GM12878 (cell line): ENCODE measurements at places on chromosomes 12 and 14. TPM values are rescaled to one million over a fixed set of nuclear protein-coding genes. Genes with fewer than 3 reads are reported as not detected.

DNA sequence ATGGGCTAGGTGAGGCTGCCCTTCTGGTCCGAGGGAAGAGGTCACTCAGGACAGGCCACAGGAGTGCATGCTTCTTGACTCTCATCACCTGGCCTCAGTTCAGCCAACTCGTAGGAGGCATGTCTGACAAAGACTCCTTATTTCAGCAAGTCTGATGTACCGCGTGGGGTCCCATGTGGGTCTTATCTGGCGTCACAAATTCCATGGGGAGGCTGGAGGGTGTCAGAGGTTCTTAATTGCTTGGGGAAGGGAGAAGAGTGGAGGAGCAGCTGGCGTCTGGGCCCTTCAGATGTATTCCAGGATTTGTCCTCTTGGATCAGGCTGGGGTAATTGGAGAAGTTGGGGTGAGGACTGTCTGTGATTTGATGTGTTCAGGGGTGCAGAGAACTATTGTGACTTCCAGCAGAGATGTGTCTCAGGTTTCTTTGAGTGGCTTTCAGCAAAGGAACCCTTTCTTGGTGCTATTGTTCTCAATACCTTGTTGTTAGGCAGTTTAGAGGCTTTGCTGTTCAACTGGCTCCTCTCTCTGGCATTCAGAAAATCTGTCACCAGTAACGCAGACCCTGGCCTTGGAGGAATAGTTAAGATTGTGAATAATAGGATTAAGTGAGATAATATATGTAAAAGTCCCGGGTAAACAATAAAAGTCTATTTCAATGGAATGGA is 60.1 kb downstream of the SUSD6 start:
- H3K36me3 ChIP-seq, result peaks cover 8% of the 10 kb centered on the region; the same call in 1 of the 2 replicates
- peaks cover 81% of the 10 kb centered on the region for H3K4me1 ChIP-seq
- DNase-seq, result no peak
- no peak overlapping the region for H3K27ac ChIP-seq
- H3K27me3 ChIP-seq, result no peaks in the 10 kb centered on the region

- no peaks in the 10 kb centered on the region for H3K4me1 ChIP-seq
- H3K36me3 ChIP-seq, result no peaks in the 10 kb centered on the region
- no peak for DNase-seq
- H3K4me3 ChIP-seq, result no peak overlapping the region
- H3K27me3 ChIP-seq, result peaks cover 7% of the 10 kb centered on the region; the same call in 1 of the 2 replicates
These were observed 201.7 kb downstream of the EXOC5 start for GRCh38 chr14:57066887-57067513.

- H3K36me3 ChIP-seq, result no peaks in the 10 kb centered on the region
- H3K4me1 ChIP-seq, result no peaks in the 10 kb centered on the region; the same call in 1 of the 2 replicates
- H3K27ac ChIP-seq, result no peak overlapping the region
- DNase-seq, result no peak
- H3K4me3 ChIP-seq, result no peak overlapping the region
- no peaks in the 10 kb centered on the region; the same call in 1 of the 2 replicates for H3K27me3 ChIP-seq
These were observed 100.6 kb downstream of the CMKLR1 start for GRCh38 chr12:108238474-108238873.

- H3K4me3 ChIP-seq, result no peak overlapping the region
- no peaks in the 10 kb centered on the region for H3K27me3 ChIP-seq
- no peak overlapping the region for H3K27ac ChIP-seq
- no peak for DNase-seq
- peaks cover 2% of the 10 kb centered on the region for H3K36me3 ChIP-seq
These were observed 34.9 kb downstream of the ETV6 start for GRCh38 chr12:11684393-11684792.

GRCh38 chr12:98438656-98439230 is 76.6 kb upstream of the TMPO start:
- H3K4me1 ChIP-seq, result no peaks in the 10 kb centered on the region
- H3K27me3 ChIP-seq, result no peaks in the 10 kb centered on the region
- H3K36me3 ChIP-seq, result no peaks in the 10 kb centered on the region
- no peak for DNase-seq
- H3K27ac ChIP-seq, result no peak overlapping the region

DNA sequence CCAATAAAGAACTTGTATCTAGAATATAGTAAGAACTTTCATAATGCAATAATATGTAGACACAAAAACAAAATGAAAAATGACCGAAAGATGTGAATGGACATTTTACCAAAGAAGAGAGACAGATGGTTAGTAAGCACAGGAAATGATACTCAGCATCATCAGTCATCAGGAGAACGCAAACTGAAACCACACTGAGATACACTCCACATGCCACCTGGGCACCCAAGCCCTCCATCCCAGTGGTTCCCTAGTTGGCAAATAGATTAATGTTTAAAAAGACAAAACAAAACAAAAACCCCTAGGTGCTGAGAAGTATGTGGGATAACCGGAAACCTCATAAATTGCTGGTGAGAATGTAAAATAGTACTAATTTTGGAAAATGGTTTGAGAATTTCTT is 26.8 kb upstream of the VPS33A start:
- peak; percentile 55 for DNase-seq
- H3K4me1 ChIP-seq, result peaks cover 3% of the 10 kb centered on the region

DNA sequence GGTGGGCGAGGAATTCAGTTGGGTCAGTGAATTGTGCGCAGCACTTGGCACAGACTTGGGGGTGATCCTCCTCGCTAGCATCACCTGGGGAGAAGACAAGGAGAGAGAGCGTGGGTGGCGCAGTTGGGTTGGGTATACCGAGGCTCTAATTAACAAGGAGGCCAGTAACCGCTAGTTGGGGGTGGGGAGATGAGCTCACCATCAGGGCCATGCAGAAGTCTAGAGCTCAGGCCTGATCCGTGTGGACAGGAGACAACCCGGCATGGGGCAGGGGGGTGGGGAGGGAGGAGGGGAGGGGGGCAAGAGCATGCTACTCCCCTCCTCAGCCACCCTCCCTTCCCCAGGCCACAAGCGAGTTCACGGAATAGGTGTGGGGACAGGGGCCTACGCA is 580 bp downstream of the SALL2 start:
- H3K36me3 ChIP-seq, result no peaks in the 10 kb centered on the region
- peaks cover 12% of the 10 kb centered on the region for H3K4me1 ChIP-seq
- no peaks in the 10 kb centered on the region for H3K27me3 ChIP-seq
- DNase-seq, result no peak
- H3K4me3 ChIP-seq, result peak overlapping the region; percentile 73; the same call in 1 of the 2 replicates
- no peak overlapping the region for H3K27ac ChIP-seq

DNA sequence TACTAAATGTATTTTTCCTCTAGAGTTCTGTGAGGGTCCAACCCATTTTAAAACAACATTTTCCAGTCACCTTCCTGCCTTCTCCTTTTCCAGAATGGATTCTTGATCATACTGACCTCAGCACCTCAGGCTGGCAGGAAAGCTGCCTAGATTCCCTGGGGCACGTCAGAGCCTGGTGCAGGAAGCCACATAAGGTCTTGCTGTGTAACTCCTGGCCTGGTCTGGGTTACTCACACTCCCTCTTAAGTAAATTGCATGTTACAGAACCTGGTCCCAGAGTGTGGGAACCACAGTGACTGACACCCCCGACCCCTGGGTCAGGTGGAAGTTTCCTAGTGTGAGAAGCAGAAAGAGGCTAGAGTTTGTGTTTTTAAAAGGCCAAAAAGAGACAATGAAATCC is 209.8 kb downstream of the SPTSSA start:
- no peak for DNase-seq
- H3K36me3 ChIP-seq, result no peaks in the 10 kb centered on the region
- H3K4me3 ChIP-seq, result no peak overlapping the region

- H3K4me3 ChIP-seq, result peak overlapping the region; percentile 87
- peak overlapping the region; percentile 71 for H3K27ac ChIP-seq
- DNase-seq, result peak; percentile 70
- no peaks in the 10 kb centered on the region for H3K27me3 ChIP-seq
These were observed 23.7 kb upstream of the SLC2A3 start for GRCh38 chr12:7959701-7960121.

DNA sequence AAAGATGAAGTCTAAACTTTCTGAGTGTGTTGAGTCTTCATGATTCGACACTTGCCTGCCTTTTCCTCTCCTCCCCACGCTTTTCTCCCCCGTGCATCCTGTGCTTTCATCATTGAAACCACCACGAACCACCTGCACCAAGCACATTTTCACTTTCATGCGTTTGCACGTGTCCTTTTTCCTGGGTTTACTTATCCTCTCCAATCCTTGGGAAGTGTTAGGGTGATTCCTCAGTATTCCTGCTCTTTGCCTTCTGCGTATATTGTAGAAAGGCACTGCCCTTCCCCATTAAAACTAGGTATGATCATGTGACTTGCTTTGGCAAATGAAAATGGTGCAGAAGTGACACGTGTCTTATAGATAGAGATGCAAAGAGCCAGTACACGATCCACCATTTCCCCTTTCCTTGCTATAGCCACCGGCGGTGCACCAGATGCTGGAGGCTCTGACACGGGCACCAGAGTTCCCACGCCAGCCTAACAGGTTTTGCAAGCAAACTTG is 106.6 kb downstream of the BRMS1L start:
- H3K27ac ChIP-seq, result peak overlapping the region; percentile 7; the same call in 1 of the 2 replicates
- no peaks in the 10 kb centered on the region for H3K27me3 ChIP-seq
- H3K4me1 ChIP-seq, result peaks cover 20% of the 10 kb centered on the region

GRCh38 chr14:21476523-21476924 is 235 bp downstream of the RAB2B start:
- peak overlapping the region; percentile 34 for H3K27ac ChIP-seq
- peaks cover 5% of the 10 kb centered on the region for H3K4me1 ChIP-seq
- DNase-seq, result no peak
- peak overlapping the region; percentile 99 for H3K4me3 ChIP-seq
- H3K36me3 ChIP-seq, result peaks cover 3% of the 10 kb centered on the region; the same call in 1 of the 2 replicates

GRCh38 chr12:88420457-88420856 is 159.8 kb downstream of the KITLG start:
- H3K27ac ChIP-seq, result no peak overlapping the region
- DNase-seq, result no peak
- H3K4me1 ChIP-seq, result no peaks in the 10 kb centered on the region
- H3K36me3 ChIP-seq, result no peaks in the 10 kb centered on the region
- no peaks in the 10 kb centered on the region for H3K27me3 ChIP-seq
- H3K4me3 ChIP-seq, result no peak overlapping the region

GRCh38 chr14:65277027-65277426 is 135.5 kb upstream of the FUT8 start:
- H3K4me3 ChIP-seq, result no peak overlapping the region
- H3K36me3 ChIP-seq, result no peaks in the 10 kb centered on the region
- no peaks in the 10 kb centered on the region for H3K27me3 ChIP-seq
- peaks cover 3% of the 10 kb centered on the region for H3K4me1 ChIP-seq

The ZBTB42 gene
- total RNA-seq, result 1.2 and 1.3 TPM in 2 replicates

The PNMA1 gene
- 22.4 and 24.0 TPM in 2 replicates for total RNA-seq

The TUBA1A gene
- total RNA-seq, result 148 and 167 TPM in 2 replicates

The C12orf76 gene
- total RNA-seq, result 9.3 and 11.1 TPM in 2 replicates

The GLI1 gene
- total RNA-seq, result 1.1 and 1.2 TPM in 2 replicates

The DPPA3 gene
- total RNA-seq, result not detected in 2 replicates

The INHBC gene
- total RNA-seq, result 0.13 and 0.16 TPM in 2 replicates
